ENCODE measurements at places on chromosomes 3 and 15. TPM values are rescaled to one million over a fixed set of nuclear protein-coding genes. Genes with fewer than 3 reads are reported as not detected.

GRCh38 chr15:95911570-95912279 is 418.8 kb upstream of the NR2F2 start:
- H3K27ac ChIP-seq, result no peak overlapping the region
- no peak for DNase-seq
- no peaks in the 10 kb centered on the region for H3K36me3 ChIP-seq
- H3K4me3 ChIP-seq, result no peak overlapping the region

DNA sequence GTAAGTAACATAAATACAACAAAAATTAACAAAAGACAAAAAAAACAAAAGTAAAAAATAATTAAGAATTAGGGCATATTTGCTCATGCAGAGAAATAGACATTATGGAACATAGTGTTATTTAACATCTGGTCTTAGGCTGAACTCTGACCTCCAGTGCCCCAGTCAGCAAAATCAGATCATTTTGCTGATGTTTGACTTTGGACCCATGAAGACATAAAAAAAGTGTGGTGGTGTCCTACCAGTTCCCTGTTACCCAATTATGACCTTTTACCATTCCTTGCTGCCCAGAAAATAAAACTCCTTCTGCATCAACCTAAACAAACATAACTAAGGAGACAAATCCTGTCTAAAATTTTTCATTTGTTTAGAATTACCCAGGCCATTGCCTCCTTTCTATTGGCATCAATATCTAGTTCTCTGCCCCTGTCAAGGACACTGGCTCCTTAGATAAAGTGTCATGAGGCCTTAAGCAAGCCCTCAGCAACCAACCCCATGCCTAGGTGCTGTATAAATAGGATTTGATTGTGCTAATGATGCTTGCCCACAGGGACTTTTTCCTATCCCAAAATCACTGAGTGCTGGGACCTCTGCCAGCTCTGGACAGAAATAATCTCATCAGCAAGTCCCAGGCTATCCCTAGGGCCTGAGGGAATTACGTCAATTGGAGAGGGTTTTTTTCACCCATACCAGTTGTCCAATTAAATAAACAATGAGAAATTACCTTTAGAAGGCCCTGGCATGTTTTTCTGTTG is 334.5 kb upstream of the UMPS start:
- no peak overlapping the region for H3K4me3 ChIP-seq
- DNase-seq, result no peak
- H3K27me3 ChIP-seq, result peaks cover 83% of the 10 kb centered on the region
- no peaks in the 10 kb centered on the region for H3K4me1 ChIP-seq
- no peaks in the 10 kb centered on the region for H3K36me3 ChIP-seq

- H3K27me3 ChIP-seq, result no peaks in the 10 kb centered on the region
- DNase-seq, result no peak
- no peak overlapping the region for H3K27ac ChIP-seq
- H3K4me1 ChIP-seq, result peaks cover 42% of the 10 kb centered on the region
- H3K4me3 ChIP-seq, result no peak overlapping the region
These were observed 32.9 kb upstream of the SLC22A13 start for GRCh38 chr3:38232701-38233100.

GRCh38 chr15:82530006-82530405 is 10.3 kb downstream of the RPS17 start:
- no peak for DNase-seq
- H3K36me3 ChIP-seq, result peaks cover 17% of the 10 kb centered on the region
- H3K4me1 ChIP-seq, result peaks cover 13% of the 10 kb centered on the region
- no peak overlapping the region for H3K4me3 ChIP-seq
- H3K27ac ChIP-seq, result no peak overlapping the region
- no peaks in the 10 kb centered on the region for H3K27me3 ChIP-seq

Gene FMN1
- total RNA-seq, result 5.5 TPM

GRCh38 chr3:127149621-127150310 is 43.2 kb upstream of the PRR23E start:
- H3K27ac ChIP-seq, result no peak overlapping the region
- H3K36me3 ChIP-seq, result no peaks in the 10 kb centered on the region
- no peak overlapping the region for H3K4me3 ChIP-seq
- DNase-seq, result no peak
- peaks cover 53% of the 10 kb centered on the region for H3K27me3 ChIP-seq
- no peaks in the 10 kb centered on the region for H3K4me1 ChIP-seq

DNA sequence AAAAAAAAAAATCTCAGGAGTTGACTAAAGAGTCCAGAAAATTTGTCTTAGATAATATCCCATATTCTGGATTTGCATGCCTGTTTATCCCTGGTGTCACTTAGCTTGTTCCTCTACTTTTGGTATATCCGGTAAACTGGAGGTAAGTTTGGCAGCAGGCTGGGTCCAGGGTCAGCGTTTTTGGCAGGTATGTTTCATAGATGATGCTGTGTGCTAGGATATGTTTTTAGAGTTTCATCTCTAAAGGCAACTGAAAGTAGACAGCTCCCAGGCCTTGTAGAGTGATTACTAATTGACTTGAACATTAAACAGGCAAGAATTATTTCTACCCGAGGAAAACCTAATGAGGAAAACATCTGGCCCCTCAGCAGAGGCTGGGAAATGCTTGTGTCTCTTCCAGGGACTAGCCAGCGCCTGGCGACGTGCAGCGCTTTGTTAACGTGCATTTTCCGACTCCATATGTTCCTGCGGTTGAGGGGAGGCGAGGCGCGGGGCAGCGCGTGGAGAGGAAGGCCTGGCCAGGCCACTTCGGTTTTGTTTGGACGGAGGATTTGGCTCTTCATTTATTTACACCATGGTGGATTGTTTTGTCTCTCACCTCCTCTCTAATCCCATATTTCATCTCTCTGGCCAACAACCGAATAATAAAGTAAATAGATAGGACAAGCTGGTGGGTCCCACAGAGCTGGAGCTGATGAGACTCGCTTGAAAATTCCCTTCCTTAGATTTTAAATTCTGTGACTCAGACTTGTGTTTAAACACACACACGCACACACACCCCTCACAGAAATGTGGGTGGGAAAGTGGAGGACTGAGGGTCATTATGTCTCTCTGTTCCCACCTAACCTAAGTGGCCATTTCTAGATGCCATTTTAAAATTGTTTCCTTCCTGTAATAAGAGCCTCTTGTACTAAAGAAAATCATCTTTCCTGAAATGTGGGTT is 65.3 kb downstream of the ASB7 start:
- no peaks in the 10 kb centered on the region for H3K27me3 ChIP-seq
- H3K4me1 ChIP-seq, result peaks cover 41% of the 10 kb centered on the region
- peaks cover under 1% of the 10 kb centered on the region for H3K36me3 ChIP-seq
- DNase-seq, result no peak

DNA sequence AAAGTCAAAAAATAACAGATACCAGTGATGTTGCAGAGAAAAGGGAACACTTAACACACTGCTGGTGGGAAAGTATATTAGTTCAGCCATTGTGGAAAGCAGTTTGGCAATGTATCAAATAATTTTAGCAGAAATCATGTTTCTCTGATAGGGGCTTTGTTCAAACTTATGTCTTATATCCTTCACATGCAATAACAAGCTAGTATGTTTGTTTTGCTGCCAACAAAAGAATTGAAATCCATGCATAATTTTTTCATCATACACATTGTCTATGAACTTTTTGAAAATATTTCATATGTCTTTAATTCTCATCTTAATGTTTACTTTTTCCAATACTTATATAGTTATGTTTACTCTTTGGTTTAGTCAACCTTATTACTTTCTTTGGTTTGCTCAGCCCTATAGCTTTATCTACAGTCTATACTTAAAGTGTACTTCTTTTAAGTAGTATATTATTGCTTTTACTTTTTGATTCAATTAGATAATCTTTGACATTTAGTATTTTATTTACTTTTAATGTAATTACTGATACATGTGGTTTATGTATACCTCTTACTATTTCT is 639.6 kb upstream of the CBLB start:
- H3K27me3 ChIP-seq, result no peaks in the 10 kb centered on the region
- no peak overlapping the region for H3K27ac ChIP-seq
- H3K4me3 ChIP-seq, result no peak overlapping the region
- H3K4me1 ChIP-seq, result no peaks in the 10 kb centered on the region

GRCh38 chr3:133837487-133838295 is 32.1 kb downstream of the SRPRB start:
- no peak overlapping the region for H3K27ac ChIP-seq
- H3K27me3 ChIP-seq, result peaks cover 26% of the 10 kb centered on the region
- DNase-seq, result no peak
- no peaks in the 10 kb centered on the region for H3K36me3 ChIP-seq
- no peaks in the 10 kb centered on the region for H3K4me1 ChIP-seq
- H3K4me3 ChIP-seq, result no peak overlapping the region

- peak; percentile 82 for DNase-seq
- peaks cover 5% of the 10 kb centered on the region for H3K36me3 ChIP-seq
- H3K4me3 ChIP-seq, result no peak overlapping the region
- H3K27ac ChIP-seq, result peak overlapping the region; percentile 89
These were observed 26.6 kb downstream of the ILDR1 start for GRCh38 chr3:121995161-121996137.

DNA sequence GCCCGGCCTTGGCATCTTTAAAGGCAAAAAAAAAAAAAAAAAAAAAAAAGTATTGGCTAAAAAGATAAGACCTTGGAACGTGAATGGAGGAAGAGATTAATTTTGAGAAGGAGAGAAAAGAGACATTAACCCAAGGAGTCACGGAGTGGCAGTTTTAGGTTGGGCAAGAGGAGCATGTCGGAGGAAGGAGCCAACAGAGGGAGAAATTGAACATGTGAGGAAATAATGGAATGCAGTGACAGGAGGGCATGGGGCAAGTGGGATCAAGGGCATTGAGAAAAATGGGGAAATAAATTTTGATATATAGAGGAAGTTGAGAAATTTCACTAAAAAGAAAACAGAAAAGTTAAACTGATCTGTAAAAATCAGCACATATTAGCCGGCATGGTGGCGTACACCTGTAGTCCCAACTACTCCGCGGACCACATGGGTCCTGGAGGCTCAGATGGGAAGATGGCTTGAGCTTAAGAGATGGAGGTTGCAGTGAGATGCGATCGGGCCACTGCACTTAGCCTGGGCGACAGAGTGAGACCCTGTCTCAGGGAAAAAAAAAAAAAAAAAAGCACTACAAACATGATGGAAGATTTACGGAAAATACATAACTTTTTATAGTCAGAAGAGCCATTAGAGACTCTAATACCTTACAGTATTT is 1.2 kb downstream of the HAUS2 start:
- H3K4me3 ChIP-seq, result peak overlapping the region; percentile 93
- DNase-seq, result no peak
- peaks cover 24% of the 10 kb centered on the region for H3K36me3 ChIP-seq

- H3K4me3 ChIP-seq, result no peak overlapping the region
- no peaks in the 10 kb centered on the region for H3K27me3 ChIP-seq
- peaks cover 15% of the 10 kb centered on the region for H3K4me1 ChIP-seq
- no peaks in the 10 kb centered on the region for H3K36me3 ChIP-seq
- no peak for DNase-seq
- H3K27ac ChIP-seq, result no peak overlapping the region
These were observed 26.1 kb upstream of the MGA start for GRCh38 chr15:41634072-41634626.

Gene BCHE
- 1.3 TPM for total RNA-seq

DNA sequence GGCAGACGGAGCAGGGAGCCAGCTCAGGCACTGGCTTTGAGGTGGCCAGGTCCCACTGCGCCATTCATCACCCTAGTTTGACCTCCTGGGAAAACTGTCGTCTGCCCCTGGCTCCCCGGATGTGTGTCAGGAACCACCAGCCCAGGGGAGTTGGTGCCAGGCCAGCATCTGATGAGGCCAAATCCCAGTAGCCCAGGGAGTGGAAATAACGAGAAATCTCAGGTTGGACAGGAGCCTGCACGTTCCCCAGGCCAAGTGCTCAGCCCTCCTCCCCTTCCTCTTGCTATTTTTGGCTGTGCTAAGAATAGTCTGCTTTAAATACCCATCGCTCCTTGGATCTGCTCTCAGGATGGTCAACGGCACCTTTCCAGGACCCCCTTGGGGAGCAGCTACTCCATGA is 93.1 kb upstream of the RPL32 start:
- H3K4me3 ChIP-seq, result no peak overlapping the region
- H3K4me1 ChIP-seq, result no peaks in the 10 kb centered on the region
- H3K36me3 ChIP-seq, result peaks cover 4% of the 10 kb centered on the region
- no peak overlapping the region for H3K27ac ChIP-seq

Gene GOLGA8N
- 0.45 TPM for total RNA-seq

- no peak overlapping the region for H3K4me3 ChIP-seq
- no peaks in the 10 kb centered on the region for H3K27me3 ChIP-seq
- no peak overlapping the region for H3K27ac ChIP-seq
- no peak for DNase-seq
- H3K36me3 ChIP-seq, result no peaks in the 10 kb centered on the region
These were observed 95.2 kb downstream of the WDR76 start for GRCh38 chr15:43922021-43922420.

GRCh38 chr3:24483873-24484272 is 10.8 kb downstream of the THRB start:
- DNase-seq, result no peak
- no peaks in the 10 kb centered on the region for H3K27me3 ChIP-seq
- no peak overlapping the region for H3K27ac ChIP-seq
- no peaks in the 10 kb centered on the region for H3K36me3 ChIP-seq

DNA sequence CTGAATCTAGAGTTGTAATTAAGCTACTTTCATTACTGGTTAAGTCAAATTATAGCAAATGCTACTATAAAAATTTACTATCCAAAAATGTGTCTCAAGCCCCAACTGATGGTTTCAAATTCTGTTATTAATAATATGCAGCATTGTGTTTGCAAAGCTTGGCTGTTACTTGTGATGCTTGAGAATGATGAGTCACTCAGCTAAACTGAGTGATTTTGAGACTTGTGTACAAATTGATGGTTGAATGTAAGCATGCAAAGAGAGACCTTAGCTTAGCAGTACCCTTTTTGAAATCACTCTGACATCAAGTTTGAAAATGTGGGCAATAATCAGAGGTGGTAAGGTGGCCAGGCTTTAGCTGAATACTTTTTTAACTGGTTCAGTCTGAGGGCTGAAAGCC is 27.6 kb downstream of the OPA1 start:
- H3K36me3 ChIP-seq, result peaks cover 61% of the 10 kb centered on the region
- DNase-seq, result no peak
- no peaks in the 10 kb centered on the region for H3K4me1 ChIP-seq
- no peaks in the 10 kb centered on the region for H3K27me3 ChIP-seq
- no peak overlapping the region for H3K4me3 ChIP-seq

Gene CMC1
- 24.3 TPM for total RNA-seq

DNA sequence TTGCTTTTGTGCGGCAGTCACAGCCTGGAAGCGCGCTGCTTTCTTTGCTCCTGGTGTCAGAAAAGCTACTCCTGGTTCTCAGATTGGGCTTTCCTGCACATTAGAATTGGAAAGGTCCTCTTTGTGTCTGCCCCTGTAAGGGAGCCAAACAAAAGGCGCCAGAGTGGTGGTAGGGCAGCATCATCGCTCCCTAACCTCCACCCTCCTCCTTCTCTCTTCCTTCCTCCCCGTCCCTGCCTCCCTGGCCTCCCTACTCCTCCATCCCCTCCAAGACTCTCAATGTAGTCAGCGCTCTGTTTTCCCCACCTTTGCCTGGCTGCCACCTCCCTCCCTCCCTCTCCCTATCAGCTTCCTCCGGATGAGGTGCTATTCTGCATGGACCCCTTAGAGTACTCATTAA is 65.3 kb downstream of the SH3GL3 start:
- peaks cover 68% of the 10 kb centered on the region for H3K27me3 ChIP-seq
- H3K27ac ChIP-seq, result no peak overlapping the region
- H3K4me3 ChIP-seq, result no peak overlapping the region
- H3K36me3 ChIP-seq, result no peaks in the 10 kb centered on the region
- no peak for DNase-seq
